COLO829 (cell line): ENCODE measurements at places on chromosomes 7 and 10.

GRCh38 chr7:25628446-25628845 is 400.2 kb upstream of the NPVF start:
- no peak for DNase-seq

- DNase-seq, result no peak
Observed at GRCh38 chr7:137820156-137820555, 26.6 kb downstream of the DGKI start.

DNA sequence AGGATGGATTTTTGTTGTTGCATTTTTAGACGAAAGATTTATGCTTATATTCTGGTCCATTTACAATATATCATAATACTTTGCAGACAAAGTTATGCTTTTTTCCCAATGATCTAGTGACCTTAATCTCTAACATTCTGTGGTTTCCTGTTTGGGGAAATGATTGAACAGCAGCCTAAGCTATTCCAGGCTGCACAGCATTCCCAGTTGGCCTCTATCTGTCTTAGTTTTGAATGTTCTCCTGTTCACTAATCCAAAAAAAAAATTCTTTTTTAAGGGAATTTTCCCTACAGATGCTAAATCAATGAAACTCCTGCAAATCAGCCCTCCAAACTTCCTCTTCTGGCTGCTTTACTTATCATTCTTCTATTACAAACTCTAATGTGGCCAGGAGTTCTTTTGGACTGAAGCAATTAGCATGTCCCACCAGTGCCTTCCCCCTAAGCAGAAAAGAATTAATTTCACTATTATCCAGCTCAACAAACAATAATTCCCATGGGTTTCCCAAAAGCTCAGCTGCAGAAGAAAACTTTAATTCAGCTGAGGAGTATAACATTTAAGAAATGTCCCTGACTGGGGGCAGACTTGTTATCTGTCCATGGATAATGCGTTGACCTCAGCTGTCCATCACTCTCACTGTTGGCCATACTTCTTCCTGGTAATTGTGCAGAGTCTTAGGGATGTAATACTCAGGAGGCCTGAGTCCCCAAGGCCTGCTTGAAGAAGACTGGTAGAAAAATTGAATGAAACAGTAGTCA is 81.9 kb upstream of the TRIL start:
- peak; percentile 35 for DNase-seq

DNA sequence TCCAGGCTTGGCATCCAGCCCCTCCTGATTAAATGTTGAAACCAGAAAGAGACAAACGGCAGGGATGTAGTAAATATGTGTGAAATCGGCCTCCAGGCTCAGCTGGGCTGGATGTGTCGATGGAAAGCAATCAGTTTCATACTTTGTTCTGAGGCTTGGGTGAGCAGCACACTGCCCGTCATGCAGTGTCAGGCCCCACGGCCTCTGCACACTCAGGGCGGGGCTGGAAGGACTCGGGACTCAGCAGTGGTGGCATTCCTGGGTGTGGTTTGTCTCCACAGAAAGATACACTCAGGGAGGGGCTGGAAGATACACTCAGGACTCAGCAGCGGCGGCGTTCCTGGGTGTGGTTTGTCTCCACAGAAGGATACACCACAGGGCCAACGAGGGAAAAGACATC is 22.0 kb downstream of the ADGRA1 start:
- no peak for DNase-seq

DNA sequence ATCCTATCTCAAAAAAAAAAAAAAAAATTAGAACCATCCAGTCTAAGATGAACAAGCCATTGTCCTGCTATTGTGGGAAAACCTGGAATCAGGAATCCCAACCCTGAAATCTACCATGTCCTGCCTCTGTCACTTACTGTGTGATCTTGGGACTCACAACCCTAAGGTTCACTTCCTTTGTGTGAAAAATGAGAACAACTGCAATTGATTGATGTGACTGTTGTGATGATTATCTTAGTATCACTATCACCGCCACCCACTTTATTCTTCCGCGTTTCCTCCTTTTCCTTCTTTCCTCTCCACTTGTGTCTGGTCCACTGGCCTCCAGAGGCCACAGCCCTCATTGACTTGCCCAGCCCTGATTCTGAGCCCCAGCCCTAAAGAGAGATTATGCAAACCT is 12.6 kb upstream of the PRTFDC1 start:
- no peak for DNase-seq

GRCh38 chr7:128903621-128904361 is 6.7 kb downstream of the KCP start:
- DNase-seq, result no peak

- no peak for DNase-seq
Observed at GRCh38 chr10:13483951-13484350, 44.9 kb downstream of the BEND7 start.

DNA sequence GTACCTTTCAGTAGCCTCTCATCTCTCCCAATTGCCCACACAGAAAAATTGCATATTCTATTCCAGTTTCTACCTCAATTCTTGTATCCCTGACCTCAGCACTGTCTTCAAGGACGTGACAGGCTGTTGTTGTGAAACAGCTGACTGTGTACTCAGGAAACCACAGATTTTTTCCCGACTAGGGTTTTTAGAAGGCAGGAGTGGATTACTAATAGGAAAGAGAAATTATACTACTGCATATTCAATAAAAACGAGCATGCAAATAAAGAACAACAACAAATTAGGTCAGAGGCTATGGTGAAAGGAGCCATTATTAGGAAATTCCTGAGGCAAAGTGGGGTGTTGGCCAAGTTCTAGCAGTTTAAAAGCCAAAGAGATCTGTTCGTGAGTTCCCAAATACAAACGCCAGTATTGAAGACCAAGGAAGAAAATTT is 93.4 kb downstream of the DOCK4 start:
- peak; percentile 85 for DNase-seq

DNA sequence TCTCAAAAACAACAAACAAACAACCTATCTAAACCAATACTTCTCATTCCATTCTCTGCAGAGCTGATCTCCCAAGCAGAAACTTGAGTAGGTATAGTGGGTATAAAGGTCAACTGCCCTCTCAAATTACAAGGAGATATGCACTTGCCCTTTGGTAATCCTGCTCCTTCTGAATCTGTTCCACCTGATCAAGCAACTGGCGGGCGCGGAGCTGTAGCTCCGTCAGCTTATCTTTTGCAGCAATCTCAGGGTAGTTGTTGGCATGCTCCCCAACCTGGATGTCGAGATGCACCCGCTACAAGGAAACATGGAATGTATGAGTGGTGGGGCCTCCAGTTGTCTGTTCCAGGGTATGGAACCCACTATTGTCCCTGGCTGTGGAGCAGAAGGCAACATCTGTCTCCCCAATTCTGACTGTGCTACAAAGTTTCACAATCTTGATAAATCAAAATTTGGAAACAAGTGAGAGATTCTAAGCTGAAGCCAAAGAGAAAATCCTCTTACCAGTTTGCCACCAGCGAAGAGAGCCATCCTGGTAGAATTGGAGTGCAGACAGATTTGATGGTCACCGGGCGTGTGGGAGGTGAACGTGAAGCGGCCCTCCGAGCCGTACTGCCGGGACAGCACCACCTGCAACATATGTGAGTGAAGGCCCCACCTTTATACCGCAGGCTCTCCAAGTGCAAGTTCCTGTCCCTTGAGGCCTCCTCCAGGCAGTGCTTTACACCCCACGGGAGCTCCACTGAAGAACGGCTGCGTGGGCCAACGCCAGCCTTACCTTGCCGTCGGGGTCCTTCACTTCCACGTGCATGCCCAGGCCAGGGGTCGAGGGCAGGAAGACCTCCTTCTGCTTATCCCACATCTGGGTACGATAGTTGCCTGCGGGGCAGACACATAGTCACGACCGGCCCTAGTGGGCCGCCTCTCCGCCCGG is 819 bp downstream of the TMED4 start:
- no peak for DNase-seq
